ENCODE measurements at places on chromosomes 12 and 14. TPM values are rescaled to one million over a fixed set of nuclear protein-coding genes. Genes with fewer than 3 reads are reported as not detected.

- no peak for DNase-seq
Measured at GRCh38 chr14:34662561-34663088, 32.7 kb upstream of the SNX6 start.

DNA sequence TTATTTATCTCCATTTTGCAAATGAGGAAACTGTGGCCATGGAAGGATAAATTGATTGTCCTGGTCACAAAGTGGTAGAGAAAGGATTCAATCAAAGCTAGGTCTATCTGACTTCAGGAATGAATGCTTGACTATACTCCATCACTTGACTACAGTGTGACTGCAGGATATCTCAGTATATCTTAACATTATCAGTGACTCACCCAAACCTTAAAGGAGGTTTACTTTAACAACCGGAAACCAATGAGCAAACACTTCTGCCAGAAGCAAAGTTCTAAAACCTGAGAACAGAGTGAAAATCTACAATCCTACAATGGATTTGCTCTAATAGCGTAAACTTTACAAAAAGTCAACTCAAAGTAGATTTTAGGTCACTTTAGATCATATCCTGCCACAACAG, 277.0 kb downstream of the CEP128 start:
- no peak for DNase-seq

Gene ST8SIA1
- total RNA-seq, result not detected

Gene RERG
- total RNA-seq, result not detected

Gene ABCD2
- total RNA-seq, result not detected

Data from HCT116 (cell line).